ENCODE measurements at places on chromosomes 3 and 15.

- DNase-seq, result no peak
Measured at GRCh38 chr15:70109978-70110377, 12.3 kb upstream of the TLE3 start.

DNA sequence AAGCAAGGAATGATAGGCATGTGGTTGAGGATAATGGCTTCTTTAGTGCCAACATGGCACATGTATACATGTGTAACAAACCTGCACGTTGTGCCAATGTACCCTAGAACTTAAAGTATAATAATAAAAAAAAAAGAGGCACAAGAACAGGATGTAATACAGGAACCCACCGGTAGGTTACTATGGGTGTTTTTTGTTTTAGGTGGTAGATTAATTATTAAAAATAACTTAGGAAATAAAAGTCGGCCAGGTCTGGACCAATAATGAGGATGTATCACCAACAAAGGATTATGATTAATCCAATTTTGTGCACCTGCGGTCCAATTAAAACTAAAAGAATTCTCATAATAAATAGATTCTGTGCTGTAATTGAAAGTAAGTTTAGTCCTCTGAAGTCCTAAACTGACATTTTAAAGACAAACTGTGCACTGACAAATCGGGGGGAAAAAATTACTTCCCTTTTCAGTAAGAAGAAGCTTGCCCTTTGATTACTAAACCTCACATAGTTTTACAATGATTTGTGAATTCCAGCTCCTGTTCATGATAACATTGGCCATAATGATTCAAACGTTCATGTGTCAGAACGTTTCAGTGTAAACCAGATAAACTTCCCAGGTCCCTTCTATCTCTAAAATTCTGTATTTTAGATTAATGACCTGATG, 62.2 kb downstream of the CASR start:
- peak; percentile 13 for DNase-seq

DNA sequence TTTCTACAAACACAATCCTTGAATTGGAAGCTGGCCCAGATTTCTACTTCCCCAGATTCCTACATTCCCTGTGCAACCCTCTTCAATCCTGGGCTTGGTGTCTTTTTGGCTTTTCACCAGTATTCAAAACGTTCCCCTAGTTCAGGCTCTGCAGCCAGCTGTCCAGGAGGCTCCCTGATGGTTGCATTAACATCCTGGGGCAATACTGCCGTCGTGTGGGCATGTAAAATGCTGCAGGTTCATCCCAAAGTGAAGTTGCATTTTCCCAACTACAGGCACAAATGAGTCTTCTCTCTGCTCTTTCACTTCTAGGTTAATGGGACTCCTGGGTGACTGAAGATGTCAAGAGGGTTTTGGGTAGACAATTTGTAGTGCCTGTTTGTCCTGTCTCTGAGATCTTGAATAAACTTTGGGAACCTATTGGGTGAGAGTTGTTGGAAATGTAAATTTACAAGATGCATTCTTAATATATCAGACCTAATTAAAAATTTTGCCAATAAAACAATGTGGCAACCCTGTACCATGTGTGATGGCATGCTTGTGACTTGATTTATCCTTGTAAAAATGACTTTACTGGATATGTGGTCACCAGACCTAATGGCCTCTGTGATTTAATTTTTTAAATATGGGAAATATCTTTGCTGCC, 28.6 kb downstream of the SOX14 start:
- peak; percentile 37 for DNase-seq

DNA sequence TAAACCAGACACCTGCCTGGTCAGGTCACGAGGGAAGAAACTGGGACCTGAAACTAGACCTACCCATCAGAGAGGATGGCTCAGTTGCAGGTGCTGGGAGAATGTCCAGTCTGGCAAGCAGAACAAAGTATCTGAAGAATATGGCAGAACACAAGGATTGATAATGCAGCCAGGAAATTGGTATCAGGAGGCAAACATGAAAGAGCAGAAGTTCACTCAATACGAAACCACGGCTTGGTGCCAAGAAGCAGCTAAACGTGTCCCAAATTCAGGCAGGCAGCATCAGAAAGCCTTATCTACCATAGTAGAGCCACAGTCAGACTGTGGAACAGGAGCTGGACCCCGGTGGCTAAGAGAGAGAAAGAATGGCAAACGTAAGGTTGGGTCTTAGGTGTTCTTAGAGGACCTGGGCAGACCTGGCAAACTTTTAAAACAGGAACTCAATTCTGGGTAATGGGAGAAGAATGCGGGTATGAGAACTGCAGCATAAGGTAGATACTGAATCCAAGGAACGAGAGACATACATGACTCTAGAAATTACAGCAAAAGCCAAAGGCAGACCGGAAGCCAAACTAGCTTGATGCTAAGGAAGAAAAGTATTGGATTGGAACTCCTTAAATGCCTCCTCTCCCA, 169.0 kb upstream of the NECTIN3 start:
- DNase-seq, result no peak

DNA sequence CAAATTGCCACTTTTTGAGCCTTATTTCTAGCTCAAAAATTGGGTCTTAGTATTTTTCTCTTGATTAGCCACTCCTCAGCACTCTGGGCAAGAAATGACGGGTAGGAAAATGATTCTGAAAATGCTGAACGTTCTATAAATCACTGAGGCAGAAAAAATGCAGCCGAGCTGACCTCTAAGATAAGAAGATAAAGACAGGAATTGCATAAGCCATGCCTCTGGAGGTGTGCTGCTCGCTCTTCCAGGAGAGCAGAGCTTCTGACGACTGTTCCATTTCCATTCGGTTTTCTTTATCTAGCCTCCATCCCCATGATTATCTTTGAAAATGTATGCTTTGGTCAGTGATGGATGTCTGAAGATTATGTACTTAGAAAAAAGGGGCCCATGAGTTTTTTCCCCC, 558.8 kb upstream of the ADAMTS9 start:
- DNase-seq, result no peak

DNA sequence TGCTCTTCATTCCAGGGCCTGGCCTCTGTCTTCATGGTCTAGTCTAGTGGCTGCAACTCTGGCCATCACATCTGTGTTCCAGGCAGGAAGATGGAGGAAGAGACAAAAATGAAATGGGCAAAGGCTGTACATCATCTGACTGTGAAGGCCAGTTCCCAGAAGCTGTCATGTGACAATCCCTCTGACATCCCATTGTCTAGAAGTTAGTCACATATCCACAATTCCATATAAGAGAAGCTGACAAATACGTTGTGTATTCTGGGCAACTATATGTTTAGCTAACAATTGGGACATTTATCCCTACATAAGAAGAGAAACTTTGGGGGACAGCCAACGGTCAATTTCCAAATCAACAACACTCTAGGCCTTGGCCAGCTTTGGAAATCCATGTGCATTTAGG, 34.5 kb upstream of the C3orf70 start:
- DNase-seq, result no peak

- no peak for DNase-seq
Measured at GRCh38 chr3:171965067-171965712, 74.2 kb upstream of the FNDC3B start.

GRCh38 chr15:99954361-99955180, 221.3 kb upstream of the LYSMD4 start:
- DNase-seq, result peak; percentile 10

DNA sequence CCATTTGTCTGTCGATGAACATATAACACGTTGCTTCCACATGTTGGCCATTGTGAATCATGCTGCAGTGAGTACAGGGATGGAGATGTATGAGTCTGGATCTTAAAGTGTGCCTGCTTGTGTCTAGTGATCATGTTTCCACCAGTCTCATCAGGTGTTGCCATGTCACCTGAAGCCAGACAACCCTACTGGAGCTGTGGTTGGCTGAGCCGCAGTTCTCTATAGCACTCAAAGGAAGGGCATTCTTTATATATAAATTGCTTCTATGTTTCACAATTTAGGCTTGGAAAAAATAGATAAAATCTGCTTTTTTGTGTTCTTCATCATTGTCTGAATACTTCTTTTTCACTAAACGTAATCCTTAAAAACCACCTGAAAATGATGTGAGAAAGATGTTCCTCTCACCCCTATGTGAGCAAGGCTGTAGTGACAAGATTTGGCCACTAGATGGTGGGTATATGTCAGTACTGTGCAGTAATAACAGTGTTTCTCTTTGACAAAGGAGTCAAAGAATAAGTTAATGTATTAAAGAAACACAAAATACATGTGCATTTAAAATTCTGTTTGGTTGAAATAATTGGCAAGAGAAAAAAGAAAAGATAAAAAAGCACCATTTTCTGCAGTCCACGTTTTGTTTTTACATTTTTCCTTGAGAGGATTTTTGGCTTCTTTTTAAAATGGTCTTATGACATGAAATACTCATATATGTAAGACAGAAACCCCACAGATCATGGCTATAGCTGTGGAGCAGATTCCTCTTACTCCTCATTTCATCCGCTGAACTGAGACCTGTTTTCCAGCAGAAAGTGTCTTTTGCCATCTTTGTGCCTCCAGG, 394.5 kb upstream of the DPPA4 start:
- DNase-seq, result peak; percentile 57

- no peak for DNase-seq
Measured at GRCh38 chr15:92553317-92553716, 102.3 kb downstream of the FAM174B start.

DNA sequence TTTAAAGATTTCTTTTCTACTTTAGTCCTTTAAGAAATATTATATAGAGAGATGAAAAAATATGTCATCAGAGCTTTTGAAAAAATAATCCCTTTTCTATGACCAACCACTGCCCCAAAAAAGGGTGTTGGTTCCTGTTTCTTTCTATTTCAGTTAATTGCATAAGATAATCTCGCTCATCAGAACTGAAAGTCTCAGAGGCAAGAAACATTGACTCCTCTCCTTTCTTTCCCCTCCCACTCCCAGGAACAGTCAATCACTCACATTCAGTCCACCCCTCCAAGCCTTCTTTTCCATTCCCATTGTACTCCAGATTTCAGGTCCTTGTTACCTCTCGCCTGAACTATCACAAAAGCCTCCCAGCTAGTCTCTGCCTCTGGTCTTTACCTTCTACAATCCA, 153.7 kb upstream of the ABI3BP start:
- DNase-seq, result no peak

DNA sequence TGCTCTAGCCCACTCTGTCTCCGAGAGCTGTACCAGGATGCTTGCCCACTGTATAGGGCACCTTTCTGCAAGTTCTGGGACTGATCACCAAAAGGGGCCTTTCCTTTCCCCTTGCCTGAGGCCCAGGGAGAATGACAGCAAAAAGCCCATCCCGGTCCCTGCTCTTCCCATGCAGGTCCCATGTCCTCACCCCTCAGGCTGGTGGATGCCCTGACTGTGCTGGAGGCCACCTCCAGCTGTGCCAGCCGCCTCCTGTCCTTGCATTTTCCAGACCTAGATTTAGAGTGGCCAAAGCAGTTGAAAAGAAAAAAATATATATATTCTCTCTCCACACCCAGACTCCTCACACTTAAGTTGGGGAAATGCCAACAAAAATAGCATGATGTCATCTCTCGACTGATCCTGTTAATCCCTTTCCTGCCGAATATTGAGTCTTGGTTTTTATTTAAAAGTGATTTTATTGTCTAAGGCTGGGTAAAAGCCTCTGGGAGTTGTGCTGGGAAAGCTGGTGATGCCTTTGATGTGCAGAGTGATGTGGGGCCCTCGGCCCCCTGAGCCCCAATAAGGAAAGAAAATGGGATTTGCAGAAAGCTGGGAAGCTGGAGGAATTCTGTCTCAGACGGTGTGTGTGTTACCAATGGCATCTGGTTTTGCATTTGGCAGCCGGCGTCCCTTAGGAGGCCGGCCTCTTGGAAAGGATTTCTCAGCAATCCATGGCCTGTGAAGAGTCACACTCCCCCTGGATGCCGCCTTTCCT, 29.3 kb upstream of the TPM1 start:
- DNase-seq, result peak; percentile 88

DNA sequence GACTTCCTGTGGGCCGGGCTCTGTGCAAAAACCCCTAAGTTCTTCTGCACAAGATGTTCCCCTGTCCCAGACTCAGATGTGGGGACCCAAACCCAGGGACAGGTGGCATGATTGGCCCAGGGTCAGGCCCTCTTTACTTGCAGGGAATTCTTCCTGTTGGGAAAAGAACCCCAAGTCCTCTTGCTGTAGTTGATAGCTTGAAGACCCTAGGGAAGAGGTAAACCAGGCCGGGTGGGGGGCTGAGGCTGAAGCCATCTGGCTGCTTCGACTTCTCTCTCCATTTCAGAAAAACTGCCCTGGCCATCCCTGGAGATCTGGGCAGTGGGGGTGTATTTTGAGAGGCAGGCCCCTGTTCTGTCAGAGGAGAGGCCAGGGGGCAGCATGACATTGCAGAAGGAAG, 23.5 kb downstream of the SSUH2 start:
- DNase-seq, result no peak

DNA sequence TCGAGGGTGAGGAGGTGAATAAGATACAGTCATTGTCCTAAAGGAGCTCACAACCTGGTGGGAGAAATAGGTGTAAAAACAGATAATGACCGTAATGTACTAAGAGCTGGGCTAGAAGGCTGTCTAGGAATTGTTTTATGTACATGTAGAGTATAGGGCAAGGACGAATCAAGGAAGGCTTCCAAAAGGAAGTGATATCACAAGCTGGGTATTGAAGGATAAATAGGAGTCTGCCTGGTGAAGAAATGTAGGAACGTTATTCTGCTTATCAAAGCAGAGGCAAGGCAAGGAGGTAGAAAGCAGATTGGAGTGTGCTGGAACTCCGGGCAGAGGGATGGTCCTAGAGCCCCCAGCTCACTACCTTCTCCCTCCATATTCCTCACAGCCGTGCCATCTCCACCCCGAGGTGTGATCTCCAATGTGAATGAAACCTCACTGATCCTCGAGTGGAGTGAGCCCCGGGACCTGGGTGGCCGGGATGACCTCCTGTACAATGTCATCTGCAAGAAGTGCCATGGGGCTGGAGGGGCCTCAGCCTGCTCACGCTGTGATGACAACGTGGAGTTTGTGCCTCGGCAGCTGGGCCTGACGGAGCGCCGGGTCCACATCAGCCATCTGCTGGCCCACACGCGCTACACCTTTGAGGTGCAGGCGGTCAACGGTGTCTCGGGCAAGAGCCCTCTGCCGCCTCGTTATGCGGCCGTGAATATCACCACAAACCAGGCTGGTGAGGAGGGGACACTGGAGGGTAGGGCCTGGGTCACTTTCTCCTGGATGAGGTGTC, 15.1 kb downstream of the EPHB3 start:
- DNase-seq, result no peak

DNA sequence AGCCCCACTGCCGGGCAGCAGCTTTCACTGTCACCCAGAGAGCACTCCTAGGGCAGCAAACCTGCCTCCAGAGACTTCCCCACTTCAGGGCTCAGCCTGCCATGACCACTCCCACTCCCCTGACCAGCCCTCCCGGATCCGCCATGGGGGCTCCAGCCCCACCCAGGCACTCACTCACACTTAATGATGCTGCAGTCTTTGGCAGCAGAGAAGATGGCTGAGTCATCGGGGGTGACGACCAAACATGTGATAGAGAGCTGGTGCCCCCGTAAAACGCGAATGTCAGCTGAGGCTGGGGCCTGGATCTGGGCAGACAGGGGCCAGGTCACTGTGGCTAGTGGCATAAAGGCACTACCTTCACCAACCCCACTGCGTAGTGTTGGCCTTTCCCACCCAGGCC, 4.7 kb downstream of the RRP9 start:
- peak; percentile 72 for DNase-seq

Measured in fibroblast of mammary gland (primary cell).